ENCODE measurements at places on chromosomes 1 and 21.

DNA sequence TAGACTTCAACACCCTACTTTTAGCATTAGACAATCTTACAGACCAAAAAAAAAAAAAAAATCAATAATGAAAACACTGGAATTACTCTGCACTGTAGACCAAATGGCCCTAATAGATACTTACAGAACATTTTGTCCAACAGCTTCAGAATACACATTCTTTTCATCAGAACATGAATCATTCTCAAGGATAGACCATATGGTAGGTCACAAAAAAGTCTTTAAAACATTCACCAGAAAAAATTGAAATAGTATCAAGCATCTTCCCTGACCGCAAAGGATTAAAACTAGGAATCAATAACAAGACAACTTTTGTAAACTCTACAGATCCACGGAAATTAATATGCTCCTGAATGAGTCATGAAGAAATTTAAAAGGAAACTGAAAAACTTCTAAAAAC lies 22.5 kb downstream of the ZNF670 start:
- DNase-seq: no peak

DNA sequence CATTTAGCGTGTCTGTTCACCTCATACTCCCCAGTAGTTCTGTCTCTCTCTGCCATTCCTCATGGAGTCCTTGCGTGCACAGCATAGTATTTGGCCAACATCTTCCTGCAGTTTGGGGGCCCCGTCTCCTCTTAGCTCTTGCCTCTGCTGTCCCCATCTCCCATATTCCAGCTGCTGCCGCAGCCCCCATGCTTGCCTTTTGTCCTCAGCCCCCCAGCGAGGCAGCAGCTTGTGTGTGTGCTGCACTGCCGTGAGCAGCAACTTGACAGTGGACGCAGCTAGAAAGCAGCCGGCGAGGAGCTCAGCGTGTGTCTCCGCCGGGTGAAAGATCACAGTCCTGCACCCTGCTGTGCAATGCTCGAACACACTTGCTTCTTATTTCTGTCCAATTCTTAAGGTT lies 164.2 kb upstream of the COL6A1 start:
- no peak for DNase-seq

GRCh38 chr1:246110343-246111219 lies 396.5 kb downstream of the SMYD3 start:
- DNase-seq: no peak

DNA sequence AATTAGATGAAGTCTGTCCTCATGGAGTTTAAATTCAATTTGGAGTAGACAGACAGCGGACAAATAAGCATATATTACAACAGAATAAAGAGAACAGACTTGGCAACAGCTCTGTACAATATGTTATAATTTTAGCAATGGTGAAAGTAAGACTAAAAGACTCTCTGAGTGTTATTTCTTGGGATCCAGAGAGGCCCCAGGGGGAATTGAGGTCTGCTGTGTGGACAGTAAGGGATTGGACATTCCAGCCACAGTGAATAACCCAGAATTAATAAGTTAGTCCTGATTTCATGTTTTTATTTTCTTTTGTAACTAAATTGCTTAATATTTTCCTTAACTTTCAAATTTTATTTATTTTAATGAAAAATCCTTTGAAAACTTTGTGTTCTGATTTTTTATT lies 101.7 kb downstream of the PATJ start:
- no peak for DNase-seq

- DNase-seq: no peak
Observed at GRCh38 chr1:147243841-147244240, 1.4 kb downstream of the CHD1L start.

DNA sequence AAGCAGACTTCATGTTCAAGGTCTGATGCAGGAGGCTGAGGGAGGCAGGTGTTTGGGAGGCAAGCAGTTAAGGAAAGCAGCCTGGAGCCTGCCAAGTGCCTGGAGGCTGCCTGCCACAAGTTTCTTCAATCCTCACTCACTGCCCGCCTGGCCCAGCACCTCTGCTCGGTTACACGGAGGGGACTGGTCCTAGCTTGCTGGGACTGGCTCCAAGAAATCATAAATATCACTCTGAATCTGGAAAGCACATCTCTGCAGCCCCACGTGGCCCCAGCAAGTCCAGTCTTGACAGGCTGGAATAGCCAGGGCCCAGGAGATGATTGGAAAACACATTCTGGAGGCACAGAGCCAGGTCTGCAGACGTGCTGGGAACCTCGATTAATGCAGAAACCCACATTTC lies 83.9 kb downstream of the BCAR3 start:
- DNase-seq: no peak

- no peak for DNase-seq
Observed at GRCh38 chr1:212520299-212520698, 87.6 kb downstream of the NENF start.

DNA sequence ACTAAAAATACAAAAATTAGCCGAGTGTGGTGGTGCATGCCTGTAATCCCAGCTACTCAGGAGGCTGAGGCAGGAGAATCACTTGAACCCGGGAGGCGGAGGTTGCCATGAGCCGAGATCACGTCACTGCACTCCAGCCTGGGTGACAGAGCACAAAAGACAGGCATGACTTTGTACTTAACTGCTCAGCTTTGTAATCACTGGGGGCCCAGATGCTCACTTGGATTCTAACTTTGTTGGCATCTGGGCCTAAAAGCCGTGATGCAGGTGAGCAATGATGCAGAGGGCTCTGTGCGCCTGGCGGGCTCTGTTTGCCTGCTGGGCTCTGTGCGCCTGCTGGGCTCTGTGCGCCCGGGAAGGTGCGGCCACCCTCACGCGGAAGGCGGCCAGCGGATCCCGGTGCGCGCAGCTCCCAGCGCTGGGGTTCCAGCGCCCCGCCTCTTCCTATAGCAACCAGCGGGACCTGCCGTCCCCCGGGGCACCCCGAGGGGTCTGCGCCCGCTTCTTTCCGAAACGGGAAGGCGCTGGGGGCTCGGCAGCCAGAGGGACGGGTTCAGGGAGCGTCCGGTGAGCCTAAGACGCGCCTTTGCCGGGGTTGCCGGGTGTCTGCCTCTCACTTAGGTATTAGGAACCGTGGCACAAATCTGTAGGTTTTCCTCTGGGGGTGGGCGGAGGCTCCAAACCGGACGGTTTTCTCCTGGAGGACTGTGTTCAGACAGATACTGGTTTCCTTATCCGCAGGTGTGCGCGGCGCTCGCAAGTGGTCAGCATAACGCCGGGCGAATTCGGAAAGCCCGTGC lies 31.7 kb downstream of the PRMT2 start:
- no peak for DNase-seq

GRCh38 chr1:162113419-162113818 lies 43.9 kb downstream of the NOS1AP start:
- no peak for DNase-seq

Measured in nucleus accumbens (tissue), 56 donors.